Fibroblast of the conjunctiva (primary cell): ENCODE measurements at places on chromosomes 6 and 20.

DNA sequence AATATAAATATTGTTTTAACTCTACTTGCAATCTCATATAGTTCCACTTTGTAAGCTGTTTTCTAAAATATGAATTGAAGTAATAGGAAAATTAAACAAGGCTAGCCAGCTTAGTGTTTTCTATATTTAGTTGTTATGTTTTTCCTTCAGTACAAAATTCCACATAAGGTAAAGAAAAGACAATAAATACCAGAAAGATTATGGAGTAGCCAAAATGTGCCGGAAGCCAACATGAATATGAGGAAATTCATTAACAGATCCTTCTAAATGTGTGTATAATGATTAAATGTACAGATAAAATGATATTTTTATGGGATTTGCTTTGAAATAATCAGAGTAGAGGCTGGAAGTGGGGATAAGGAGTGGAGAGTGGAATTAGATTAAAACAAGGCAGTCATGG is 52.5 kb upstream of the COL21A1 start:
- no peak for DNase-seq

- DNase-seq, result no peak
These were observed 3.2 kb upstream of the NCR2 start for GRCh38 chr6:41332241-41332640.

DNA sequence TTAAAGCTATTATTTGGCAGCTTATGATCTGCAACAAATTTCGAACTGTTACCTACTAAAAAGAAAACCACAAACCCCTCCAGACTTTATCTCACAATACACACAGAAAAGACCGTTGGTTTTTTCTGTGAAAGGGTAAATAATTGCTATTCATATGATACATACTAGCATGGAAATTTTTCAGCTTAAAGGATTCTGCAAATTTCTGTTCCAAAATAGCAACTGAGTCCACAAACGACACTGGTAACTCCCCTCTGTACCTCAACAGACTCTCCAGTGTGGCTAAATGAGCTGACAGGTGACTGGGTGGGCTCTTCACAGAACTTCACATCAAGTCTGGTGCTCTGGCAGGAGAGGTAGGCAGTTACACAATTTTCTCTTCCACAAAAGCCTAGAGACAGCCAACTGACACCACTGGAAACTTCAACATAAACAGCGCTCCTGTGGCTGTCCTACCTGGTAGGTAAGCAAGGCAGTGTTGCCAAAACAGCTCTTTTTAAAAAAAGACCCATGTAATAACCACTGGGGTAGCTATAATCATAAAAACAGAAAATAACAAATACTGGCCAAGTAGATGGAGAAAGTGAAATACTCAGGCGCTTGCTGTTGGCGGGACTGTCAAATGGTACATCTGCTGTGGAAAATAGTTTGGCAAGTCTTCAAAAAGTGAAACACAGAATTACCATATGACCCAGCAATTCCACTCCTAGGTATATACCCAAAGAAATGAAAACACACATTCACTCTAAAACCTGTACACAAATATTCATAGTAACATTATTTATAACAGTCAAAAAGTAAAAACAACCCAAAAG is 37.8 kb downstream of the ELOVL5 start:
- peak; percentile 43 for DNase-seq

DNA sequence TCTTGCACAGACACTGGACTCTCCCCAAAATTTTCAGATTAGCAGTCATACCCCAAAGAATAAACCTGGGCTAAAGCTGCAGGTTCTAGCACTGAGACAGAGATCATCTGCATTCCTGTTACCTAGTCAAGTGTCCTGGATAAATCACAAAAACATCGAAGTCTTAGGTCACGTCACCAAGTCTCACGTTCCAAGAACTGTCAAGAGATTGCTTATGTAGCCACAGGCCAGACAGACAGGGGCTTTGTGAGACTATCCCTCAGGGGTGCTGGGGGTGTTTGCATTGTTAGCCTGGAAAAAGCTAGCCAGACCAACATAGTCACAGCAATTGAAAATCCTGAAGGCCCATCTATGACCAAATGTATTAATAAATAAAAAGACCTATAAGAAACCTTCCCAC is 243.1 kb upstream of the PREP start:
- DNase-seq, result no peak

DNA sequence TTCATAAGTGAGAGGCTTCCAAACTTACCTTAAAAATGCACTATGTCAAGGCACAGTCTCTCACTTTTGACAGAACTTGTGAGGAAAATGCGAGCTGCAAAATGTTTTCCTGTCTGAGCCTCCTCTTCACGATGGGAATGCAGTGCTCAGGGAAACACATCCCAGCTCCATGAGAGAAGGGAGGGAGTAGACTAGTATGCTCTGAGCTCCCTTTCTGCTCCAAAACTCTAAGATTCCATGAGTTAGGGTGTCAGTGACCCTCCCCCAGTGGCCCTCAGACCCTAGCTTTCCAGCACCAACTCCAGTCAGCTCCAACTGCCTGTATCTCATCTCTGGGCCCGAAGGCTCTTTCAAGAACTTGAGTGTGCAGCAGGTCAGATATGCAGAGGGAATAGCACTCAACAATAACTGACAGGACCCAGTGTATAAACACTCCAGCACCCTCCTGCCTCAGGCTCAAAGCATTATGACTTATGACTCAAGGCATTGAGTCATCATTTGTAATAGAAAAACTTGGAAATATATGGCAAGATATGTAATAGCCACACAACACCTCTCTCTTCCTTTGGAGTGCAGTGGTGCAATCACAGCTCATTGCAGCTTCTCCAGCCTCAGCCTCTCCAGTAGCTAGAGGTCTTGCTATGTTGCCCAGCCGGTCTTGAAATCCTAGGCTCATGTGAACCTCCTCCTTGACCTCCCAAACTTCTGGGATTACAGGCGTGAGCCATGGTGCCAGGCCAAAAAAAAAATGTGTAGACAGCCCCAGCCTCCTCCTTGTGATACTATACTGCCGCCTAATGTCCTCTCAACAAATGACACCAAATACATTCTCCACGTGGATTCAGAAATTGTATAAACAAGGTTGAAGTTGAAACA is 16.7 kb upstream of the ENTPD6 start:
- DNase-seq, result peak; percentile 89

GRCh38 chr6:105326833-105327770 is 75.8 kb downstream of the PREP start:
- DNase-seq, result no peak

- DNase-seq, result peak; percentile 3
These were observed 140.4 kb downstream of the IMPG1 start for GRCh38 chr6:75932067-75932466.

- DNase-seq, result no peak
These were observed 277.3 kb upstream of the PRND start for GRCh38 chr20:4444404-4444803.

- DNase-seq, result no peak
These were observed 5.7 kb downstream of the MAFB start for GRCh38 chr20:40683221-40683893.

DNA sequence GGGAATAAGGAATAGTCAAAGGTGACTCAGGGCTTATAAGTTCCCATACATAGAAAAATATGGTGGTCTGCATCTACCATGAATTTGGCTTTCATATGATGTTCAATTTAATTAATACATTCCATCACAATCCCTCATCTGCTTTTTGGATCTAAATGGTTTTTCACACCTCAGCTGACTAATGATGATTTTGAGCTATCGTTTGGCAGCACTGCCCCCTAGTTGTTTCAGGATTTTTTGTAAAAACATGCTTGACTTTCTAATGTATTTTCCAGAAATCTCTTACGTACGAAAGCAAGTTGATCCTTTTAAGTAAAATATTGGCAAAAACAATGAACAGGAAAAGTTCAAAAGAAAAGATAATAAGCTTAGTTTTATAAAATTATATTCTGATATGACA is 408.6 kb upstream of the ADGRB3 start:
- no peak for DNase-seq

- DNase-seq, result no peak
These were observed 129.9 kb downstream of the FYN start for GRCh38 chr6:111743360-111743759.

- DNase-seq, result no peak
These were observed 18.3 kb downstream of the PDE10A start for GRCh38 chr6:165644586-165645266.

DNA sequence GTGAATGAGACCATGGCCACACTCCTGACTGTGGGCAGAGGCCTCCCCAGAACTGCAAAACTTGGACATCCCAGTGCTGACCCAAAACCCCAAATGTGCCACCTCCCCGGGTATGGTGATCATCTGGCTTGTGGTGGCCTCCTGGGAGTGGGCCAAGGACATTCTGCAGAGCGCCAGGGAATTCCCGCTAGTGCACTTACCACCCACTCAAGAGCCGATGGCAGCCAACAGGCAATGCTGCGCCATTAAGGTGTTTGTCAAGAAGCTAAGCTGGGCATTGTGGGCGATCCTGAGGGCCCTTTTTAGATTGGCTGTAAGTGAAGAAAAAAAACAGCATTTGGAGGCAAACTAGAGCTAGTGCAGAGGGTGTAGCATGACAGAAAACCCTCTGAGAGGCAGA is 9.4 kb downstream of the MMP24 start:
- no peak for DNase-seq

- no peak for DNase-seq
These were observed 14.7 kb downstream of the DPPA5 start for GRCh38 chr6:73339340-73339739.

DNA sequence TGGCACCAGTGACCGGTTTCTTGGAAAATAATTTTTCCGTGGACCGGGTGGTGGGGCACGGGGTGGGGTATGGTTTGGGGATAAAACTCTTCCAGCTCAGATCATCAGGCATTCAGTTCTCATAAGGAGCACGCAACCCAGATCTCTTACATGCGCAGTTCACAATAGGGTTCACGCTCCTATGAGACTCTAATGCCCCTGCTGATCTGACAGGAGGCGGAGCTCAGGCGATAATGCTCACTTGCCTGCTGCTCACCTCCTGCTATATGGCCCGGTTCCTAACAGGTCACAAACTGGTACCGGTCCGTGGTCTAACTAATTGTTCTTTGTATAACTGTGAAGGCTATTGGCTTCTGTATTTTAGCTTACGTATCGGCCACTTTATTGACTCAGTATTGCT is 51.7 kb downstream of the VSTM2L start:
- DNase-seq, result no peak

- no peak for DNase-seq
These were observed 7.3 kb downstream of the HBS1L start for GRCh38 chr6:135047336-135047735.

DNA sequence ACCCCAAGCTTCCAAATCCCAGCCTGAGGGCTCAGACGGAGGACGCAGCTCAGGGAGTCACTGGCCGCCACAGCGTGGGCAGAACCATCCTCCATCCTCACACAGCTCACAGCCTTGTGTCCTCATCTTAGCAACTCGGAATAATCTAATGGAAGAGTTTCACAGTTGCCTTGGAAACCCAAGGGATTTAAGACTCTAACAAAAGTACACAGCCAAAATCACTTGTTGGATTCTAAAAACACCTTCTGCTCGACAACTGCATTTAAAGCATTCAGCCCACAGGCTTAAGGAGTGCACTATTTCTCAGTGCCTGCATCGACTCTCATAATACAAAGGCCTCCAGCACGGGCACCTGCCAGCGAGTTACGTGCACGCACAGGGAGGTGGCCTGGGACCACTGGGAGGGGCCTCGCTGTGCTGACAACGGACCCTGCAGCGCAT is 45.4 kb downstream of the ZBTB46 start:
- no peak for DNase-seq

- no peak for DNase-seq
These were observed 60.7 kb downstream of the PCSK2 start for GRCh38 chr20:17287503-17287902.

- DNase-seq, result no peak
These were observed 25.3 kb downstream of the RBCK1 start for GRCh38 chr20:433300-433975.

- DNase-seq, result no peak
These were observed 30.2 kb upstream of the NHSL1 start for GRCh38 chr6:138529478-138529877.

DNA sequence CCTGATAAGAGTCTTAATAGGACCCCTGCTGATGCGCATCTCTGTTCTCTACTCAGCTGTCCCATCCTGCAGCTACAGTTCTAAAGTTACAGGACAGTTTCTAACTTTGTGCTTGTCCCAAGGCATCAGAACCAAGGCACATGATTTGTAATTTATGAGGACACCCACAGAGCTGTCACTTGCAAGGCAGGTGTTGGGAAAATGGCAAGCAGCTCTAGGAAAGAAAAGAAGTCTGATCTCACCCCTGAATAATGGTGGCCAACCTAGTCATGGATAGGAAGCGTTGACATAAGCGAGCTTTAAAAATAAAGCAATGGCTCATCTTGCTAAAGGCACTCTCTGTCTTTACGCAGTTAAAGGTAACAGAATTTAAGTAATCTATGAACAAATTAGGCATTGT is 127.6 kb upstream of the VGLL2 start:
- no peak for DNase-seq

DNA sequence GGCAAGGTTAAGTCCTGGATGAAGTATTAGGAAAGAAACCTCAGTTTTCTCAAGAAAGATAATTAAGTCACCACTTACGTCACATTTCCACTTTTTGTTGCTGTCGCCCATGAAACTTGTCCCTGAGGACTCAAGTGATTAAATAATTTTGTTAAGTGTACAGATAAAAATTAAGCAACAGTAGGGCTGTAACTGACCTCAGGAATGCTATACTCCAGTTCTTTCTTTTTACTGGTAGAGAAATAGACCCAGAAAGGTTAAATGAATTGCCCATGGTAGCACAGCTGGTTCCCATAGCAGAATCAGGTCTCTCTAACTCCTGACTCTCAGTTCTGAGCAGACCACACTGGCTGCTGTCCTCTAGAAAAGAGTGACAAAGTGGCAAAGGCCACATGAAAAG is 54.5 kb downstream of the CLIC5 start:
- DNase-seq, result no peak

DNA sequence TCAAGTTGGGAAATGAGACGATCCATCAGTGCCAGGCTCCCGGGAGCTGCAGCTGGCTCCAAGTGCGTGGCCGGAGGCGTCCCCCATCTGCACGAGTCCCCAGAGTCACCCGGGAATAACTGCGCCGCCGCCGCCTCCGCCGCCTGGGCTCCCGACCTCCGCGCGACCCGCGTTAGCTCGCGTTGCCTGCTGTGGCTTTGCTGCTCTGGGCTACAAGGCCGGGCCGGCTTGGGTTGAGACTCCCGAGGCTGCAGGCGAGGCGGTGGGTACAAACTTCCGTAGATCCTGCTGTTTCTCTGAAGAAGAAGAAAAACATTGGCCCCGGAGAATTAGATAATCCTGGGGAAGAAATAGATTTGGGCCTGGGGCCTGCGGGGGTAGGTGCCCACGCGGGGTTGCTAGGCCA is 7.4 kb upstream of the LAMP5 start:
- DNase-seq, result no peak

GRCh38 chr6:84625506-84625905 is 138.9 kb downstream of the TBX18 start:
- no peak for DNase-seq

GRCh38 chr6:164554700-164555476 is 754.5 kb downstream of the C6orf118 start:
- no peak for DNase-seq

- DNase-seq, result no peak
These were observed 106.0 kb downstream of the EDN3 start for GRCh38 chr20:59406446-59406845.

- DNase-seq, result no peak
These were observed 78.7 kb downstream of the SGK1 start for GRCh38 chr6:134238960-134239795.
